Activated naive CD8-positive, alpha-beta T cell treated with anti-CD3 and anti-CD28 coated beads, Interleukin-2, amount 50 U/mL, for 16 hours (primary cell): ENCODE measurements at places on chromosomes 16 and 17.

DNA sequence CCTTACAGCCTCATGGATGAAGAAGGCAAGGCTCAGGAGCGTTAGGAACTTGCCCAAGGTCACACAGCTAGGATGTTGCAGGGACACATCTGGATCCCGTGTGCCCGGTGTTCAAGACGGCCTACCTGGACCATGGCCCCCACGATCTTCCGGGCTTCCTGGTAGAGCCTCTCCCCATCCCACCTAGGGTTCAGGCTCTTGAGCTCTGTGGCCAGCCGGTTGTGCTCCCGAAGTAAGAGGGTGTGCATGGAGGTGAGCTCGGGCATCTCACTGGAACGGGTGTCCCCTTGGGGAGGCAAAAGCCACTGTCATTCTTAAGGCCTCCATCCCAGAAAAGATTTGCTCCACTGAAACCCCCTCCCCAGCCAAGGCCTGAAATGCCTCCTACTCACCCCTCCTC is 5.3 kb downstream of the MPO start:
- no peak for DNase-seq

GRCh38 chr17:76909971-76910760 is 42.0 kb downstream of the MGAT5B start:
- no peak for DNase-seq

- peak; percentile 28 for DNase-seq
Observed at GRCh38 chr16:3509470-3509928, 8.7 kb downstream of the CLUAP1 start.

DNA sequence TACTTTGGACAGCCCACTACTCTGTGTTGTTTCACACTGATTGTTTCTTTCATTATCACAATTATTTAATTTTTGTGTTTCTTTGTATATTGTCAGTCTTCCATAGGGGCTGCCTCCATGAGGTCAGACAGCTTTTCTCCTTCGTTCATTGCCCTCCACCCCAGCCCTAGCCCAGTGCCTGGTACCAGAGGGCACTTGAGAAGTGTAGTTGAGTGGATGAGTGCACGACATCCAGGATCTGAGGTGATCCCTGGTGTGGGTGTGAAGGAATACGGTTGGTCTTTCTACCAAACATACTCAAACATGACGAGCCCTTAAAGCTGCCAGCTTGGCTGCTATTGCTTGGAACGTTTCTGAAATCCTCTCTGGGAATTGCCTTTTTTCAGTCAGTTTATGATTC is 37.9 kb downstream of the DHRS7B start:
- no peak for DNase-seq

DNA sequence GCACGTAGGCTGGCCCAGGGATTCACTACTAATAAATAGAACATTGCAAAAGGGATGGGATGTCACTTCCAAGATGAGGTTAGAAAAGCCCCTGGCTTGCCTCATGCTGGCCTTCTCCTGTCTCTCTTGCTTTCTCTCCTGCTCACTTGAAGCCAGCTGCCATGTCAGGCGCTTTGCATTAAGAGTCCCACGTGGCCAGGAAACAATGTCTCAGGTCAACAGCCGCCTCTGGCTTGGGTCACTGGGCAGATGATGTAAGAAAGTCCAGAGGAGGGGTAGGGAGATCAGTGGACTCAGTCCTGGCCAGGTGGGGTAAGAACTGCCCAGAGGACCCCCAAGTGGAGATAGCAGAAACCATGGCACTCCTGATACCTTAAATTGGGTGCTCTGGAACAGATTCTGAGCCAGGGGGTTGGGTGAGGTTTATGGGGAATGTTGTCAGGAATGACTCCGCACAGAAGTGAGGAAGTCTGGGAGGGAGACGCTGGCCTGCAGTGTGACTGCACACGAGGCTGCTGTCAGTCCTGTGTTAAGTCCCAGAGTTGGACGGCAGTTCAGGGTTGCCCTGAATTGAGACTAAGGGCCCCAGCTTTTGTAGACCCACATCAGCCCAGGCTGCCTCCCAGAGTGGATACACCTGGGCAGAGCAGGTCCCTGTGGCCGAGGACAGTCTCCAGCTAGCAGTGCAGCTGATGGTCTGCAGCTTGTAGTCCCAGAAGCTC is 17.7 kb downstream of the C16orf82 start:
- no peak for DNase-seq

DNA sequence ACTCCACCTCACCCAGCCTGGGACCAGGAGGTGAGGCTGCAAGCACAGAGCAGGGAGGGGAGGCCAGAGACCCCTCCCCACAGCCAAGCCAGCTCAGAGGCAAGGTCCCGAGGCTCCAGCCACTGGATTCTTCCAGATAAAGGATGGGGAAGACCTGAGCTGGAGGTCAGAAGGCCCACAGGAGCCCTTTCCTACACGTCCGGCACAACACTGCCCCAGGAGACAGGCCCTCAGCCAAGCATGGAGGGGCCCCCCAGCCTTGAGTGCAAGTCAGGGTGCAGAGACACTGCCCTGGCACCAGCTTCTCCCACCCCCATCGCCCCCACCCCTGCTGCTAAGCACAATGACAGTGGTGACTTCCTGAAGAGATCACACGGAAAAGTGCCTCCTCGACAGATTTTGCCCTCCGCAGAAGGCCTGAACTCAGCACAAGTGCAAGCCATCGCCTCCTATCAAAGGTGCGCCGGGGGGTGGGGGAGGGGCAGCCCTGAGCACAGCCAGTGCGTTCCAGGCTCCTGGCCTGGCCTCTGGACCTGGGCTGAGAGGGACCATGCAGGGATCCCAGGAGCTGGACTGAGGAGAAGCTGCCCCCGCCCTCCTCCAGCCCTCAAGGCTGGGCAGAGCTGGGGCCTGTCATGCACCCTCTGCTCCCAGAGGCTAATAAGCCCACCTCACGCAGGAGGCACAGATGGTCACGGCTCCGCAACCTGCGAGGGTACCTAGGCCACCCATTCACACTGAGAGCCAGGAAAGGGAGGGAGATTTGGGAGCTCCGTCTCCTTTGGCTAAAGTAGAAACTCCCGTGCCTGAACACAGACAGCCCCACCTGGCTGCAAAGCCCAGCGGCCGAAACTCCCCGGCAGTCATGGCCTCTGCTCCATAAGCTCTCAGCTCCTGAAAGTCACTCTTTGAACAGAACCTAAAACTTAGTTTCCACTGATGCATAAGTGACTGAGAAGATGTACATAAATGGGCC is 2.7 kb downstream of the MAFG start:
- no peak for DNase-seq

DNA sequence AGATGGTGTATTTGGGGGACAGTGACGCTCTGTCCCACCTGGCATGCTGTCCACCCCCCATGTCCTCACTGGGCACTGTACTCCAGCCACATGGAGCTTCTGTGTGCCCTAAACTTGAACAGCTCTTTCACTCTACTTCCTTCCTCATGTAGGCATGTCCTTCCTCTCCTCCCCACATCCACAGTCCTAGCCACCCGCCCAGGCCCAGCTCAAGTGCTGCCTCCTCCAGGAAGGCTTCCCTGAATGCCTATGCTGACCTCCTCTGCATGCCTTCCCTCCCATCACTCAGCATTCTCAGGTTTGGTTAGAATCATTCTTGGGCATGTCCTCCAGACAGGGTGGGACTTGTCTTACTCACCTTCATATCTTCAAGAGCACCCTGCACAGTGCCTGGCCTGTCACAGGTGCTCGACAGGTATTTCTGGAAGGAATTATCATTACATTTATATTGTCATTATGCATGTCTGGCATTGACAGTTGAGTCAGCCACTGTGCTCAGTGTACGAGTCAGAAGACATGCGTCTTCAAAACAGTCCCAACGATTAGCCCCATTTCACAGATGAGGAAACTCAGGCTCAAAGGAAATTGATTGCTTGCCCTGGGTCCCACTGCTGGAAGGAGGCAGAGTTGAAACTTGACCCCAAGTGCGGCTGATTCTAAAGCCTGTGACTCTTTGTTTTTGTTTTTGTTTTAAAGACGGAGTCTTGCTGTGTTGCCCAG is 42.1 kb upstream of the TOB1 start:
- no peak for DNase-seq

GRCh38 chr17:78979780-78980623 is at the start of gene LGALS3BP:
TSS of gene LGALS3BP (minus strand) at chr17:78979923. CDS start at chr17:78977191, 2,732 bp downstream.
- no peak for DNase-seq

- no peak for DNase-seq
Observed at GRCh38 chr17:61395409-61395982, 4.1 kb upstream of the TBX2 start.

DNA sequence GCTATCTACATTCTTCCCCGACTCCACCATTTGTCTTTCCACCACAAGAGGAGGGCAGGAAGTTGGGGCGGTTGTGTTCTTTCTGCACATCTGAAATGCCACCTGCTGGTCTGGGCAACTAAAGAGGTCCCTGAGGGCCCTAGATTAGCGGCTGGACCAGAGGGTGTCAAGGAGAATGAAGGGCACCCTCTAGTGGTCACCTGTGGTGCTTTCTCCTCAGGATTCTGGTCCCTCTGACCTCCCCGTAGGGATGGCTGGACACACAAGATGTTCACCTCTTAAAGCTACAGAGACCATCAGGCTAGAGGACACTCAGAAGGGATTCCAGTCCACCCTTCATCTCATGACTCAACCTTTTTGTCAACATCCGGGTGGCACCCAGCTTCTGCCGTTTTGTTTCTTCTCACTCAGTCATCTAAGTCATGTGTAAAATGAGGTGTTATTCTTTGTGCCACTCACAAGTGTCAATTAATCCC is 2.9 kb upstream of the SCIMP start:
- DNase-seq: no peak
